ENCODE measurements at places on chromosomes 3 and 15. TPM values are rescaled to one million over a fixed set of nuclear protein-coding genes. Genes with fewer than 3 reads are reported as not detected.

The SPESP1 gene
- total RNA-seq = 0.48 TPM

GRCh38 chr3:192915304-192915703 lies 2.4 kb downstream of the MB21D2 start:
- no peak for DNase-seq

GRCh38 chr3:29194139-29194538 lies 86.7 kb upstream of the RBMS3 start:
- no peak for DNase-seq

- peak; percentile 77 for DNase-seq
Measured at GRCh38 chr3:50274371-50275104, 4.3 kb upstream of the LSMEM2 start.

DNA sequence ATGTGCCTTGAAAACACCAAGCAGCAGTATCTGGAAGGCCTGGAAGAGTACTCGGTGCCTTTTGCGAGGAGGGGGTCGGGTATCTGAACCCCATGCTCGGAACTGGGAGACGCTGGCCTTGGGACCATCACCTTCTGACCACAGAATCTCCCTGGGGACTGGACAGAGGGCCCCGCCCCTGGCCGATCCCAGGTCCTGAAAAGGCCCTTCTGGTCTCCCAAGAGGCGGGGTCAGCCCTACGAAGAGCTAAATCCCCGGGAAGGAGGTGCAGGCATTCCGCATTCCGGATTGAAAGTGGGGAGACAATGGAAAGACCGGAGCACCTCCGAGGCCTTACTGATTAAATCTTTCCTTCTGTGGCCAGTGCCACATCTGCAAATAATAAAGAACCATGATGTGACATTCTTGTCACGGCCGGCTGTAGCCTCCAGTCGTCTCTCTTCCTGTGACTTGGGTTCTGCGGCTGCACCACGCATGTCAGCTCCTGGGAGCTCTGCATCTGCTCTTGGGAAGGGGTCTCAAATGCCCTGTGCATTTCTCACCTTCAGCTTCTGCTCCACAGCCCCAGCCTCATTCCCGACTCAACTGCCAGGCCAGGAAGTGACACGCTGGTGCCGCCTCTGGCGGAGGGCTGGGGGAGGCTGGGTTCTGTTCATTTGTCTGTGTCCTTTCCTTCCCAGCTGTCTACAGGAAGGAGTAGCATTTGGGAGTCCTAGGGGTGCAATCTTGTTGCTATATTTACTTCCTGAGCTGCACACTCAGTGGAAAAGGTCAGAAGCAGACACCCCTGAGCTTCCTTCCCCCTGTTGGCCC lies 173.5 kb downstream of the KLF13 start:
- no peak for DNase-seq

All from left lobe of liver (tissue), 2 donors.